ENCODE measurements at places on chromosomes 11 and 22.

GRCh38 chr11:116376054-116376453 is 396.7 kb downstream of the BUD13 start:
- DNase-seq: no peak

DNA sequence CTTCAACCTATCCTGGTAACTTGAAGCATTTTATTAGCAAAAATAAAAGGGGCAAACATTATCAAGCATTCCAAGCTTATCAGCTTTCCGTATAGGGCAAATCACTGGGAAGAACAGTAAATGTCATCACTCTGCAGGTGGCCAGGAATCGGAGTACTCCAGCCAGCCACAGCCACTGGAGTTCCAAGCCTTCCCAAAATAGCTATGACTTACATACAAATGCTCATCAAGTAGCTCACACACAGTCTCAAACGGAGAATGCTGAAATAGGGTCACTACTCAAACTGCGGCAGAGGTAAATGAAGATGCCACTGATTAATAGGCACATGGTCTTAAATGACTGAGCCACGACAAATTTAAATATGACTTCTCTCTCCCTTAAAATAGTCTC is 2.1 kb downstream of the USP28 start:
- DNase-seq: no peak

GRCh38 chr11:39165021-39165420 is 2294.4 kb downstream of the LRRC4C start:
- no peak for DNase-seq

DNA sequence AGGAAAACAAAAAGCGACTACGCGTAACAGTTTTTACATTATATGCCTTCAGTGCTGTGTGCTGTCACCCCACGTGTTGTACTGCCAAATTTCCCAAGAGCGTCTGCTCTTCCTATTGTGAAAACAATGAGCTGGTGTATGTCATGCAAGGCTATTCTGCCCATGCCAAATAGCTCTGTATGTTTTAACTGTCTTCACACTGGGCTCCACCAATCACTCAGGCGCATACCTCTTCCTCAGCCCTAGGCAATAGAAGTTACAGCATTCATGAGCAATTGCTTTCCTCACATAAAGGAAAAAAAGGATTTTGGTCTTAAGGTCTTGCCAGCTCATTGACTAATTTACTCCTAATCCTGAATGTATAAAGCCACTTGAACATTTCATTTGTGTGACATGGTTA is 606.8 kb downstream of the NTM start:
- no peak for DNase-seq

DNA sequence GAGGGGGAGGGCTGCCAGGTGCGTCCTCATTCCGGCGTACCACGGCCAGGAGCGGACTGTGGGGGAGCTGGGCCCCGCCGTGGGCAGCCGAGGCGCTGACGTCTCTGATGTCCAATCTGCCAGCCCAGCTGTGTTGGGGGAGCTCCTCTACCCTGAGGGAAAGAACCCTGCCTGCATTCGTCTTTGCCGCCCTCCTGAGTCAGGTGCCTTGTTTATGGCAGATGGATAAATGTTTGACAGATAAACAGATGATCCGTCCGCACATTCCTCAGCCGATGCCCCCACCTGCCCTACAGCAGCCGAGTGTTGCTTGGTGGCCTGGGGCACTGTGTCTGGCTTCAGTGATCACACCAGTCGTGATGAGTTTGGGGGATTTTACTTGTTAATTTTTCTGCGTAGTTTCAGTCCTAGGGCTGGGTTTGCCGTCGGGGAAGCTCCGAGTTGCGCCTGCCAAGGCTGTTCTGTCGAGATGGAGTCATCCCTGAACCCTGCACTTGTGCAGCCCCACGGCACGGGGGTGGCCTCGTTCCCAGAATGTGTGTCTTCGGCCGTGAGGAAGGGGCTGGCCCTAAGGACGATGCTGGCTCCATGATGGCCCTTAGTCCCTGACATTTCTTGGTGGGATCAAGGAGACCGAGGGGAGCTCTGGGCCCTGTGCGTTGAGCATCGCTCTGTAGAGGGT is 1083.9 kb downstream of the BRD1 start:
- no peak for DNase-seq

DNA sequence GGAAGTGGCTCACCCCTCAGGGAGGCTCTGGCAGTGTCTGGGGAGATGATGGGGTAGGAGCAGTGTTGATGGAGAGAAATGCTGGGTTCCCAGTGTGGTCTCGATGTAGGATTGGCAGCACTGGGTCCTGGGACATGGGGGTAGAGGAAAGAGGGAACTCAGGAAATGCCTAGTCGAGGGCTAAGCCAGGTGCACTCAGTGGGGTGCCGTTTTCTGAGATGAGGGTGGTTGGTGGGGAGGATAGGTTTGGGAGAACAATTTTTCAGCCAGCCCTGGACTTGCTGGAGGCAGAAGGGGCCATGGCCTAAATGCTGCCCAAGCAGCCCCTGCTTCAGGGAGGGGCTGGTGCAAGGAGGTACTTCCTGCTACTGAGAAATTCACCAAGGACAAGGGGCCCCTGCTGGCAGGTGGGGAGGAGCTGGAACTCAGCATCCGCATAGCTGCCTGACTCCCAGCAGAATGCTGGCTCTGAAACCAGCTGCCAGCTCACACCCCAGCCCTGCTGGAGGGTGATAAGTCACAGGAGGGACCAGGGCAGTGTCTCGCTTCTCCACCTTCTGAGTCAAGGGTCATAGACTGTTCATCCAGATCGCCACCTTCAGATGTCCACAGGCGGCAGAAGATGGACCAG is 6.0 kb downstream of the CCDC157 start:
- no peak for DNase-seq

DNA sequence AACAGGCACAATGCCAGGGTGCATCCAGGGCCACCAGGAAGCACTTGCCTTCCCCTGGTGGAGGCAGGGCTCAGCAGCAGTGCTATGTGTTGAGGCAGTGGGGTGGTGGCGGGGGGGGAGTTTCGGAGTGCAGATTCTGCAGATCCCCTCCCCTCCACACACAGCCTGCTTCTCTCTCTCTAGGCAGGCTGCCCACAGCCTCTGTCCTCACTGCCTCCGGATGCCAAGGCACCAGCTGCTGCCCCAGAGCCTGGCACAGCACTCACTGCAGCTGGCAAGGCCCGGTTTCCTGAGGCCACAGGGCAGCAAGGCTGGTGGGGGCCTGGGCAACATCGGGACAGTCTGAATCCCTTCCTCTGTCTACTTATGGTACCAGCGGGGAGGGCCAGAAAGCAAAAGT is 35.8 kb downstream of the NRXN2 start:
- no peak for DNase-seq

DNA sequence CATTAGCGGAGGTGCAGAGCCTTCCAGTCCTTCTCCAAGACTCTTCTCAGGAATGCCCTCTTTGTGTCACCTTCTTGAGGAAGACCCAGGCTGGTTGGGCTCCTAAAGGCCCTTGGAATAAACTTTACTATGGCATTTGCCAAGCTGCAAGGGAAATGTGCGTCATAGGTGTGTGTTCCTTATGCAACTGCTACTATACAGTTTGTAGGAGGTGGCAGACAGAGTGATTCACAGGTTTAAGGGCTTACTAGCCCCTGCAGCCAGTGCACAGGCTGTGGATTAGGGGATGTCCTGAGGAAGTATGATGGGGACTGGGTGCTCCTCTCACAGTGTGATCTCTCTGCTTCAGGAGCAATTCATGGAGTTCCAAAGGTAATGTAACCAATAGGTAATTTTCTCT is 74.6 kb downstream of the TENM4 start:
- DNase-seq: no peak

DNA sequence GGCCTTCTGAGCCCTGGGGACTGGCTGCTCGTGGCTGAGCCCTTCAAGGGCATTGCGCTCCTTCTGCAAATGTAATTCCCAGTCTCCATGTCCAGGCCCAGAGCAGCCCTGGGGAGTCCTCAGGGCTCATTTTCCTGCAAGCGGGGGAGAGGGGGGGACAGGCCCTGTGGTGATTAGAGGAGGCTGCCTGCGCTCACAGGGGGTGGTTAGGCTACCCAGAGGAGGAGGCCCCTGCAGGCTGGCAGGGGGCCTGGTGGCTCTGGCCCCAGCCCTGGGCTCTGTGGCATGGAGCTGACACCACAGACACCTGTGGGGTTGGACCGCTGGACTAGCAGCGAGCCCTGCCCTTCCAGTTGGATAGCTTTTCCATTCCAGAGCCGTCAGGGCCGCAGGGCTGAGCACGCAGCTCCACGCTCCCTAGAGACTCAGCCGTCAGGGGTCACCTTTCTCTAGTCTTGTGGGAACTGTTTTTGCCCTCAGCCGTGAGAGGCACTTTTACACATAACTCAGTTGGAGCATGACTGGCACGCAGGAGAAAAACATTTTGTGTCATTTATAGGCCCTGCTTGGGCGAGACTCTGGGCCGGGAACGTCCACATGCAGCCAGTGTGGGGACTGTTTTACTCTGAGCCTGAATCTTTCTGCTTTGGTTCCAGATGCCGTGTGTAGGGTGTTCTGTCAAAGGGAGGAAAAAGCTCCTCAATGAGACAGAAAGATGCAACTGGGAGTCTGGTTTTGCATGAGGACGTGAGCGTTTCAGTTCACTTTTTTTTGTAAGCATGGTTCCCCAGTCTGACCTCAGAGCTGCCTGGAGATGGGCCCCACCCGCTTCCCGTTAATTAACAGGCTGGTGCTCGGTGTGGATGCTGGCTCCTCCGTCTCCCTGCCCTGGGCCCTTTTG is 58.1 kb downstream of the LRP5 start:
- no peak for DNase-seq

GRCh38 chr11:122494221-122494620 is 161.3 kb upstream of the UBASH3B start:
- no peak for DNase-seq

GRCh38 chr22:22166941-22167713 is 77.5 kb upstream of the VPREB1 start:
- DNase-seq: no peak

- no peak for DNase-seq
Observed at GRCh38 chr11:105357764-105358163, 218.2 kb upstream of the CARD18 start.

GRCh38 chr22:19887256-19887985 is 32.7 kb upstream of the GNB1L start:
- DNase-seq: no peak

GRCh38 chr11:92251980-92252379 is 27.4 kb downstream of the FAT3 start:
- DNase-seq: no peak

GRCh38 chr22:24583221-24584165 is 9.4 kb downstream of the LRRC75B start:
- DNase-seq: no peak

- DNase-seq: no peak
Observed at GRCh38 chr11:80495116-80495515, 1054.3 kb upstream of the TENM4 start.

DNA sequence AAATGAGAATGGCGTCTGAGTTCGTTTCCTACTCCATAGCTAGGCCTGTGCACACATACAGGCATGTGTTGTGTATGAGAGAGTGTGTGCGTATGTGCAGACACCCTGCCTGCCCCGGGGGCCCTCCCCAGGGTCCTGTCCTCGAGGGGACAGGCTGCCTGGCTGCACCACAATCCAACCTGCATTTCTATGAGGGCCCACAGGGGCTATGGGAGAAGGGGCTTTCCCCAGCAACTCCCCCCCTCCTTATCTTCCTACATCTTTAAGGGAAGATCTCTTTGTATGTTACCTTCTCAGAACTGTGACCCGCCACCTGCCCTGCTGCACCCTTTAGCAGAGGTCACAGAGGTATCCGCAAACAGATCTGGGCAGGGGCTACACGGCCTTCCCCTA is 14.9 kb downstream of the ADORA2A start:
- no peak for DNase-seq

DNA sequence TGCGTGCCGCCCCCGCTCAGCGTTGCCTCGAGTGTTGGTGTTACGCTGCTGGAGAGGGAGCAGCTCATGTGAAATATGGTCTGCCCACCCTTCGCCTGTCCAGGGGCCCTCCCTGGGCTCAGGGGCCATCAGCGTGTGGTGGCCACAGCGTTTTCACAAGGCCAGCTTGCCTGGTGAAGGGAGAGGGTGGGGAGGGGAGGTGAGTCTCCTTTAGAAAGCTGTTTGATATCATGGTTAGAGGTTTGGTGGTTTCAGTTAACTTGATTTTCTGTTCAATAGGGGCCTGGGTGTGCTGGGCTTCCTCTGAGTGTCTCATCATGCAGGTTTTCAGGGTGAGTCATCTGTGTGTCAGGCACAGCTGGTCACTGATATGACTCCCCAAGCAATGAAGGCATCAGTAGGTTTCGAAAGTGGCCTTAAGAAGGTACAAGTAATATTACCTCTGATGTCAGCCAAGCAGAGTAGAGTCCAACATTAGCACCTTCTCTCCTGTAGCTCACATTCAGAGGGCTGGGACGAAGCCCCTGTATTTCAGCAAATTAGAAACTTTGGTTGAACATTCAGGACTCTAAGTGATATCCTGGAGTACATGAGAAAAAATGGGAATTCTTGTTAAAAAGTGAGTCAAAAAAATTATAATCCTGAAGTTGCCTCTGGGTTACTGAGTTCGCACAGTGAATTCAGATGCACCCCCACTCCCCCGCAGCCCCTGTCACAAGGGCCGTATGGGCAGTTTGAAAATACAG is 172.5 kb downstream of the TBC1D22A start:
- no peak for DNase-seq

DNA sequence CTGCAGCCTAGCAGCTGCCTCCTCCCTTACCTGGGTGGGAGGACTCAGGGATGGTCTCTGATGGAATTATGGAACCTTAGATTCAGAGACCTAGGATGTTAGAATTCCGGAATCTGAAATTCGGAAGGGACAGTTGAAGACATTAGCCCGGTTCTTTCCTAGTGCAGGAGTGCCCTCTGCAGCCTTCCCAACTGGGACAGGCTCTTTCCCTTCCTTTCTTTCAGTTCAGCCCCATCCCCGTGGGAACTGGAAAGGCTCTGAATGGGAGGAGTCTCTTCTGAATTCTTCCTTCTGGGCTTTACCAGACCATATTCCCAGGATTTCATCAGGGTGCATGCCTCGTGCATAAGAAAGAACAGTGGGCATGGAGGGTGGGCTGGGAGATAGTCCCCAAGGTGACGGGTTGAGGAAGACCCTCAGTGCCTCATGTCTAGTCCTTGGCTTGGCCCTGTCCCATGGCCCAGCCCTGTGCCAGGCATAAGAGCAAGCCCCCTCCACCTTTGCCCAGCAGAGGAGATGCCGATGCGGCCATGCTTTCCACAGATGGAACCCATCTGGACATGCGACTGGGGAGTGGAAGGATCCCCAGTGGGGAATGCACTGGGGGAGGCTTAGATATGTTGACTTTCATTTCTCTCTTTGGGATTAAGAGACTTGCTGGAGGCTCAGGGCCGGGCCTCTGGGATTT is 14.4 kb downstream of the DNAJB13 start:
- no peak for DNase-seq

GRCh38 chr22:31238057-31238456 is 26.0 kb downstream of the LIMK2 start:
- no peak for DNase-seq
